ENCODE measurements at places on chromosomes 5 and 9. TPM values are rescaled to one million over a fixed set of nuclear protein-coding genes. Genes with fewer than 3 reads are reported as not detected.

DNA sequence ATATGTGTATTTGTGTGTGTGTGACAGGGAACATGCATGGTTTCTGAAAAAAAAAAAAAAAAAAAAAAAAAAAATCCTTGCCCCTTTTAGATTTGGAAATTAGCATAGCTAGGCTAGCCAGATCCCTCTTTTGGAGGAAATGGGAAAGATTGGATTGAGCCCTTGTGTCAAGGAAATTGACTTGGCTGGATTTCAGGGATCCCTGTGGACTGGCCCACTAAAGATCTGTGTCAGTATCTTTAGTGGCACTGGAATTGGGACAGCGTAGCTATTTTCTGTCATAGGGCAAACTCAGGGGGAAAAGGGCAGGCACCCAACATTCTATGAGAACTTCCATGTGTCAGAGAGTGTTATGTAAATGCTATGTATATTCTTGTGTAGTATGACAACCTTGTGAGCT lies 35.4 kb downstream of the SH3GL2 start:
- DNase-seq, result no peak

DNA sequence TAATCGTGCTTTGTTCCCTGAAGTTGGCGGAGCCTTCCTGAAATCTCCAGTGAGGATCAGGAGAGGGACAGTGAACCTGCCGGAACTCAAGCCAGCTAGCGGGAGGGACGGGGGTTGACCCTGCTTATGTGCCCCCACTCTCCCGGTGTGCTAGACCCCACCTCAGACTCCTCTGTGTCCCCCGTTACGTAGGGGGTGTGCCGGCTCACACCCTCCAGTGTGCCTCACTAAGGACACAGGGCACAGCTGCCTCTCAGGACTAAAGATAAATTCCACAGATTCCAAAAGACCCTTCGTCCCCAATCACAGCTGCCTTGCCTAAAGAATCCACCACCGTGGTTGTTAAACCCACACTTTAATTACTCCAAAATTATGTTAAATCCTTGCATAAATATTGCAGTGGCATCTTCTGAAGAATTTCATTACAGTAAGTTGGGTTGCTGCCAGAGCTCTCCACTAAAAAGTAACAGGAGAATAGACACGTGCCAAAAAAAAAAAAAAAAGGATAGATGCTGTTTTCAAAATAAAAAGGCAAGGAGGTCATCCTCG lies 73.7 kb downstream of the GTF3C4 start:
- no peak for DNase-seq

DNA sequence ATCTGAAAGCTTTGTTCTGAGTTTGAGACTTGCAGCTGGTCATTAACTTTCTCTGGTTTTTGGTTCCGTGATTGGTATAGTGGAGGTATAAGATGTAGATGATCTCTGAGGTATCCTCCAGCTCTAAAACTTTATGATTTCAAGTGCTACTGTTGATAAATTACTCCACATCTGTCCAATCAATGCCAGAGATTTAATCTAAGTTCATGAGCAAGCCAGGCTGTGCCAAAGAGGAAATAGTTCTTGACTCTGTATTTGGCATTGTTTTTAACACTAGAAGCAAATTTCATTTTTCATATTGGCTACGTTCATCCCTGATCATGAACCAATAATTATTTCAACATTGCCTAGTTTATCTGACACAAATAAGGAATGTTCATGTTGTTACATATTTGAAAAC lies 28.5 kb upstream of the CHD1 start:
- no peak for DNase-seq

DNA sequence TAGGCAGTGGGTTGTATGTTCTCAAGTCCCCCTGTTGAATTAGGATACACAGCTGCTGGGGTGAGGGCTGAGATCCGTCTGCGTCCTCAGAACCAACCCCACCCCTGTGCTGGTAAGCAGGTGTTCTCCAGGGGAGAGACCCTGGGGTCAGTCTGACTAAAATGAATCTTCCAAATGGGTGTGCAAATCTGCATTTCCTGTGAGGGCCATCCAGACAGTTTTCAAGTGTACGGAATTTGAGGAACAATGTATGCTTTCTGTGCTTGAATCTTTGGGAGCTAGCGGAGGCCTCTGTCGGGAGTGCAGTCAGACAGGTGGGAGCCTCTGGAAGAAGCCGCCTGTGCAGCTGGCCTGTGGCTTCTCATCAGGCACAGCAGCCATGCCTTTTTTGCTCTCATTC lies 122.9 kb downstream of the MACROH2A1 start:
- DNase-seq, result no peak

- DNase-seq, result no peak
Measured at GRCh38 chr5:154587123-154588026, 109.3 kb upstream of the HAND1 start.

DNA sequence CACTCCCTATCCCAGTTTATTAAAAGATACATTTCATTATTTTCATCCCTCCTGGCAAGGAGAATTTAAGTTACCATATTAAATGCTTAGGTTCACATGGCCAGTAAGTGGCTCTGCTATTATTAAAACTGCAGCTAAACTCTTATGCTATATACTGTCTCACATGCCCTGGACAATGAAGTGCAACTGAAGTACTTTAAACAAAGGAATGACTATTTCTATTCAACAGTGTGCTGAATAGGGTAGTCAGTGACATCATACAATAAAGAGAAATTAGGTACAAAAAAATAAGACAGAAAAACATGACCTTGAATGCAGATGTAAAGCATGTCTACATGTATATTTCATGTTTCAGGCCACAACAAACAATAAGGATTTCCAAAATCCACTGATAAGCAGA lies 282.6 kb upstream of the SMC2 start:
- no peak for DNase-seq

GRCh38 chr5:142455856-142456255 lies 131.0 kb upstream of the SPRY4 start:
- DNase-seq, result no peak

GRCh38 chr9:1311462-1312042 lies 261.4 kb downstream of the DMRT2 start:
- DNase-seq, result no peak

DNA sequence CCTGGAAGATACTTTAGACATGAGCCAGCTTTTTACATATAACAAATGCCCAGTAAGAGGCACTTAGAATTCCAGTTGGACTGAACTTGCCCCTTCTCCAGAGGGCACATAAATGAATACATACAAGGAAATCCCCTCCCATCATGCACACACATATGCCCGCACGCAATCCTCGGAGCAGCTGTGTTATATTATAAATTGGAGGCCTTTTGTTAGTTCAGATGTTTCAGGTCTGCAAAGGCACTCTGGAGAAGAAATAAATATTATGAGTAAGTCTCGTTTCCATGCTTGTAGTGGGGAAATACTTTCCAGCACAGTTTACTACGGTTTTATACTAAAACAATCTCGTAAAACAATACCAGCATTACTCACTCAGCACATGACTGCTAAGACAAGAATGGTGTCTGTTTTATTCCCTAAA lies 17.6 kb upstream of the MUSK start:
- no peak for DNase-seq

DNA sequence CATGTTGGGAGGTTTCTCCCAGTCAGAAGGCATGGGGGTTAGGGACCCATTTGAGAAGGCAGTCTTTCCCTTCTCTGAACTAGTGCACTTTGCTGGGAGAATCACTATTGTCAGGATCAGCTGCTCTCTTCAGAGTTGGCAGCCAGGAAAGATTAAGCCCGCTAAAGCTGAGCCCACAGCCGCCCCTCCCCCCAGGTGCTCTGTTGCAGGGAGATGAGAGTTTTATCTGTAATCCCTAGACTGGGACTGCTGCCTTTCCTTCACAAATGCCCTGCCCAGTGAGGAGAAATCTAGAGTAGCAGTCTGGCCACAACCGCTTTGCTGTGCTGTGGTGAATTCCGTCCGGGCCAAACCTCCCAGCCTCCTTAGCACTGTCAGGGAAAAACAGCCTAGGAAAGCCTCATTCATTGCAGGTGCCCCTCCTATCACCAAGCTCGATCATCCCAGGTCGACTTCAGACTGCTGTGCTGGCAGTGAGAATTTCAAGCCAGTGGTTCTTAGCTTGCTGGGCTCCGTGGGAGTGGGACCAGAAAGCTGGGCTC lies 69.8 kb downstream of the CNTLN start:
- DNase-seq, result no peak

GRCh38 chr5:76326577-76327302 lies 76.3 kb upstream of the IQGAP2 start:
- no peak for DNase-seq

- no peak for DNase-seq
Measured at GRCh38 chr5:170067574-170068170, 38.0 kb upstream of the FOXI1 start.

- no peak for DNase-seq
Measured at GRCh38 chr9:105881021-105881420, 186.7 kb downstream of the TMEM38B start.

The SPINK4 gene
- 13.2 TPM for total RNA-seq

The C8G gene
- 10.4 TPM for total RNA-seq

The ECM2 gene
- 1.0 TPM for total RNA-seq

The TGFBR1 gene
- total RNA-seq, result 71.6 TPM

The FOXD4L5 gene
- total RNA-seq, result 0.29 TPM

The PCDHGC3 gene
- total RNA-seq, result 24.5 TPM

The SPATA9 gene
- total RNA-seq, result 0.39 TPM

The IFT74 gene
- total RNA-seq, result 17.3 TPM

The UNC5A gene
- total RNA-seq, result 0.16 TPM

All from mucosa of descending colon (tissue), 3 donors.